ENCODE measurements at places on chromosomes 5 and 9.
A peak's percentile ranks its signal among the peaks of the same experiment; 100 is the strongest.

GRCh38 chr5:90873033-90873517 is 314.5 kb downstream of the ADGRV1 start:
- no peak for DNase-seq

- DNase-seq, result no peak
Measured at GRCh38 chr5:112689155-112689909, 48.4 kb upstream of the APC start.

- no peak for DNase-seq
Measured at GRCh38 chr5:67234671-67235176, 38.1 kb upstream of the CD180 start.

GRCh38 chr5:102853680-102854079 is 98.6 kb downstream of the PAM start:
- no peak for DNase-seq

DNA sequence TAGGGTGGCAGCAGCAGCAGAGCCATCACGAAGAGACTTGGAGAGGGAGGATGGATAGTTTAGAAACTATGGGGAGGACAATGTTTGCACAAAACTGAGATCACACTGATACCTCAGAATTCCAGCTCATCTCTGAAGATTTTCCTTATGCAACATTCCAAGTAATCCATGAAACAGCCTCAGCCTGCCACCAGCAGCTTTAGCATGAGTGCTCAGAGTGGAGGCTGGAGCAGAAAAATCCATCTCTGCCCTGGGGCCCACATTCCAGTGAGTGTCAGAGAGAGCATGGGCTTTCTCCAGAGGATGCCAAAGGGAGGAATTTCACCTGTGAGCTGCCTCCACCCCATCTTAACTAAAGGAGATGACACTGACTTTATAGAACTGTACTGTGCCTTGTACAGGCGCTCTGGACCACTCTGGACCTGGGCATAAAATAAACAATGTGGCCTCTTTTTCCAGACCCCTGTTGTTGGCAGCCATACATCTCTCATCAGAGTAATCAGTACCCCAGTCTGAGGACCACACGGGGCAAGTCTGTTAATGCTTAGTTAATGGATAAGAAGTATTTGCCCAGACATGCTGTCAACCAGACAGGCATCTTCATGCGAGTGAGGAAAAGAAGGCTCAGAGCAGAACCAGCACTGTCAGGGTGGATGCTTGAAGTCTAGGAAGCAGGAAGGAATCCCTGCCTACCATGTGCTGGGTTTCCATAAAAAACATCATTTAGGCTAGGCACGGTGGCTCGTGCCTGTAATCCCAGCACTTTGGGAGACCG is 440.9 kb downstream of the ENC1 start:
- DNase-seq, result no peak

DNA sequence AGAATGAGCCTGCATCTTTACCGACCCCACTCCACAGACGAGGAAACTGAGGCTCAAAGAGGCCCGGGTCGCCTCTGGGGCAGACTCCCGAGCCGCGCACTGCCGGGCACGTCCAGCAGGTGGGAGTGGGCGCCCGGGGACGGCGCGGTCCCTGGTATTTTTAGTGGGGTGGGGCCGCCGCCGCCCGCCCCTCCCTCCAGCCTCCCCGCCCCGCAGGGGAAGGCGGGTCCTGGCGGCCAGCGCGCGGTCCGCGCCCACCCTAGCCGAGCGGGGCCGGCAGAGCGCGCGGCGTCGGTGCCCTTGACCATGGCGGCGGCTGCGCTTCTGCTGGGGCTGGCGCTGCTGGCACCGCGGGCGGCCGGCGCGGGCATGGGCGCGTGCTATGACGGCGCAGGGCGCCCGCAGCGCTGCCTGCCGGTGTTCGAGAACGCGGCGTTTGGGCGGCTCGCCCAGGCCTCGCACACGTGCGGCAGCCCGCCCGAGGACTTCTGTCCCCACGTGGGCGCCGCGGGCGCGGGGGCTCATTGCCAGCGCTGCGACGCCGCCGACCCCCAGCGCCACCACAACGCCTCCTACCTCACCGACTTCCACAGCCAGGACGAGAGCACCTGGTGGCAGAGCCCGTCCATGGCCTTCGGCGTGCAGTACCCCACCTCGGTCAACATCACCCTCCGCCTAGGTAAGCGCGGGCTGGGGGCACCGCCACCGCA is at the start of gene LAMC3:
Gene LAMC3, plus strand, starts transcription at position 266 of the 710 bp plus-strand sequence. Its CDS starts 41 bp downstream, at position 307.
- DNase-seq, result no peak

- no peak for DNase-seq
Measured at GRCh38 chr5:75720882-75721281, 3.6 kb upstream of the POC5 start.

GRCh38 chr5:168808051-168808616 is 229.0 kb upstream of the PANK3 start:
- no peak for DNase-seq

DNA sequence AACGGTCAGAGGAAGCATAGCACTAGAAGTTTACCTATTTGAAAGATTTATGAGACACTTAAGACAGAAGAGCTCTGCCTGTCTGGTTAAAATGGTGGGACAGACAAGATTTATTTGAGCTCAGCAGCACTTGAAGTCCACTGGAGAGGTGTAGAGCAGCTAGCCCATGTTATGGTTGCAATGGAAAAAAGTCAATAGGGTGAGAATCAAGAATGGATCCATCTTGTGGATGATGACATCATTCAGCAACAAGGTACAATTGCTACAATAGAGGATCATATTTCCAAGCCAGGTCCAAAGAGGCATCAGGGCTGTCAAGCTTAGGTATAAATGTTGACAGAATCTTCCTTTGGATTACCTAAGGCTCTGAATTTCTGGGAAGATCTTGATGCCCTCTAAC is 21.1 kb upstream of the ZNF131 start:
- DNase-seq, result peak; percentile 65

DNA sequence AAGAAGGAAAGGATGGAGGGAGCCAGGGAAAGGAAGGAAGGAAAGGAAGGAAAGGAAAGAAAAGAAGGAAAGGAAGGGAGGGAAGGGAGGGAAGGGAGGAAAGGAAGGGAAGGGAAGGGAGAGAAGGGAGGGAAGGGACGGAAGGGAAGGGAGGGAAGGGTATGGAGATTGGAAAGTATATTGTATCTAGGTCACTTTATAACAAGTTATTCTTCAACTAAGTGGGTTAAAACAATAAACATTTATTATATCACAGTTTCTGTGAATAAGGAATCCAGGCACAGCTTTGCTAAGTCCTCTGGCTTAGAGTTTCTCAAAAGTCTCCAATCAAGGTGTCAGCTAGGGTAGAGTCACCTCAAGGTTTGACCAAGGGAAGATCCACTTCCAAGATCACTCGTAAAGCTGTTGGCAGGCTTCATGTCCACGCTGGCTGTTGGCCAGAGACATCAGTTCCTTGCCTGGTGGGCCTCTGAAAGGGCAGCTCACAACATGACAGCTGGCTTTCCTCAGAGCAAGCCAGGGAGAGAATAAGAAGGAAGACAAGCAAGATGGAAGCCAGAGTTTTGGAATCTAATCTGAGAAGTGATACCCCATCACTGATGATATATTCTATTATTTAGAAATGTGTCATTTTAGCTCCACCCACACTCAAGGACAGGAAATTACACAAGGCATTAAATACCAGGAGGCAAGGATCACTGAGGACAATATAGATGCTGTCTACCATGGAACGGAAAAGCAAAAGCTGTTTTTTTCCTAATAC is 105.1 kb downstream of the DEPDC1B start:
- no peak for DNase-seq

GRCh38 chr5:111132076-111132475 is 39.9 kb downstream of the WDR36 start:
- DNase-seq, result no peak

- DNase-seq, result no peak
Measured at GRCh38 chr9:98994172-98995058, 50.7 kb downstream of the COL15A1 start.

- no peak for DNase-seq
Measured at GRCh38 chr9:127216210-127216887, 48.2 kb upstream of the GARNL3 start.

- DNase-seq, result peak; percentile 18
Measured at GRCh38 chr9:6907772-6908381, 150.1 kb downstream of the KDM4C start.

GRCh38 chr5:10567781-10568321 is 4.0 kb downstream of the ANKRD33B start:
- no peak for DNase-seq

DNA sequence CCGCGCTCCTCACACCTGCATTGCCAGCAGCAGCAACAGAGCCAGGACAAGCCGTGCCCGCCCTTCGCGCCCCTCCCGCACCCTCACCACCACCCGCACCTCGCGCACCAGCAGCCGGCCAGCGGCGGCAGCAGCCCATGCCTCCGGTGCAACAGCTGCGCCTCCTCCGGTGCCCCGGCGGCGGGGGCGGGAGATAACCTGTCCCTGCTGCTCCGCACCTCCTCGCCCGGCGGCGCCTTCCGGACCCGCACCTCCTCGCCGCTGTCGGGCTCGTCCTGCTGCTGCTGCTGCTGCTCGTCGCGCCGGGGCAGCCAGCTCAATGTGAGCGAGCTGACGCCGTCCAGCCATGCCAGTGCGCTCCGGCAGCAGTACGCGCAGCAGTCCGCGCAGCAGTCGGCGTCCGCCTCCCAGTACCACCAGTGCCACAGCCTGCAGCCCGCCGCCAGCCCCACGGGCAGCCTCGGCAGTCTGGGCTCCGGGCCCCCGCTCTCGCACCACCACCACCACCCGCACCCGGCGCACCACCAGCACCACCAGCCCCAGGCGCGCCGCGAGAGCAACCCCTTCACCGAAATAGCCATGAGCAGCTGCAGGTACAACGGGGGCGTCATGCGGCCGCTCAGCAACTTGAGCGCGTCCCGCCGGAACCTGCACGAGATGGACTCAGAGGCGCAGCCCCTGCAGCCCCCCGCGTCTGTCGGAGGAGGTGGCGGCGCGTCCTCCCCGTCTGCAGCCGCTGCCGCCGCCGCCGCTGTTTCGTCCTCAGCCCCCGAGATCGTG is 517 bp downstream of the KCNN2 start:
- no peak for DNase-seq

GRCh38 chr9:121240472-121241135 is 27.4 kb upstream of the GSN start:
- no peak for DNase-seq

GRCh38 chr5:81212211-81212751 is 20.8 kb upstream of the CKMT2 start:
- DNase-seq, result no peak

- no peak for DNase-seq
Measured at GRCh38 chr5:115489733-115490132, 54.8 kb downstream of the FEM1C start.

DNA sequence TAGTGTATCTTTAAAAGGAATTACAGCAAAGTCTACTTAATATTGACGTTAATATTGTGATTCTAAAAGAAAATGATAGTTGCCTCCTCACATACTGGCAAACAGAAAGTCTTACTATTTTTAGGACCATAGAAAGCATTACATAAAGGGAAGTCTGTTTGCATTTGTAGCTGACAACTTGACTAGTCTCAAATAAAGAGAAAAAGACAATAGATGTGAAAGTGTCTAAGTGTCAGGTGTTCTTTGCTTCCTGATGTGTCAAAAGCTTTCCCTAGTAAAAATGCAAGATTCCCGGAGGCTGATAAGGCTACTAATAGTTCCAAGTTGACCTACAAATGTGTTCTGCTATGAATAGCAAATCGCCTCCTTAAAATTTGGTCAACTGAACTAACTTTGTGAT is 259.7 kb downstream of the CDH10 start:
- no peak for DNase-seq

- no peak for DNase-seq
Measured at GRCh38 chr5:33270671-33271070, 170.1 kb upstream of the TARS1 start.

- DNase-seq, result no peak
Measured at GRCh38 chr9:24242576-24242975, 303.1 kb downstream of the IZUMO3 start.

- no peak for DNase-seq
Measured at GRCh38 chr9:70399141-70399540, 15.3 kb downstream of the KLF9 start.

GRCh38 chr5:78326930-78327329 is 32.4 kb upstream of the AP3B1 start:
- DNase-seq, result no peak

GRCh38 chr9:136439481-136440408 is at the start of gene INPP5E:
INPP5E (minus strand) TSS chr9:136439845; CDS start chr9:136439419, 426 bp downstream.
- peak; percentile 74 for DNase-seq

DNA sequence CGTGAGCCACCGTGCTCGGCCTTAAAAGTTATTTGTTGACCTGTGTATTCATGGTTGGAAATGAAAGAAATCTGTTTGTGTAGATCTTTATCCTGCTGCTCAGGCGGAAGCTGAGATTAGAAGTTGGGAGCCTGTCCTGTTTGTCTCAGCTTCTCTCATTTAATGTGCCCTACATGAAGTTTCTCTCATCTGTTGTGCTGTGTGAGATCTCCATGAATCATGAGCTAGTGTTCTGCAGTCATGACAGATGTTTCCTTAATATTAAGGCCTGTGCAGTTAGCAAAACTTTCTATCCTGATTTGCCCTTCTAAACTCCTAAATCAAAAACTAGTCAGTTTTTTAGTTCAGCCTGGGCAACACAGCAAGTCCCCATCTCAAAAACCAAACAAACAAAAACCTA is 59.5 kb downstream of the FAM78A start:
- DNase-seq, result no peak

Measured in NCI-H1930 (cell line).